ENCODE measurements at places on chromosomes 6 and 20. TPM values are rescaled to one million over a fixed set of nuclear protein-coding genes. Genes with fewer than 3 reads are reported as not detected.

- no peak overlapping the region for H3K4me3 ChIP-seq
- peaks cover 35% of the 10 kb centered on the region for H3K4me1 ChIP-seq
- no peaks in the 10 kb centered on the region for H3K36me3 ChIP-seq
- H3K27me3 ChIP-seq = no peaks in the 10 kb centered on the region
These were observed 742.8 kb downstream of the MAFB start for GRCh38 chr20:39946053-39946810.

The CLPSL2 gene
- not detected for total RNA-seq

- H3K4me1 ChIP-seq = peaks cover 22% of the 10 kb centered on the region
- H3K4me3 ChIP-seq = no peak overlapping the region
- no peak for DNase-seq
- no peaks in the 10 kb centered on the region for H3K36me3 ChIP-seq
- peaks cover 4% of the 10 kb centered on the region for H3K27me3 ChIP-seq
These were observed 91.3 kb upstream of the ADGRF1 start for GRCh38 chr6:47133230-47134000.

DNA sequence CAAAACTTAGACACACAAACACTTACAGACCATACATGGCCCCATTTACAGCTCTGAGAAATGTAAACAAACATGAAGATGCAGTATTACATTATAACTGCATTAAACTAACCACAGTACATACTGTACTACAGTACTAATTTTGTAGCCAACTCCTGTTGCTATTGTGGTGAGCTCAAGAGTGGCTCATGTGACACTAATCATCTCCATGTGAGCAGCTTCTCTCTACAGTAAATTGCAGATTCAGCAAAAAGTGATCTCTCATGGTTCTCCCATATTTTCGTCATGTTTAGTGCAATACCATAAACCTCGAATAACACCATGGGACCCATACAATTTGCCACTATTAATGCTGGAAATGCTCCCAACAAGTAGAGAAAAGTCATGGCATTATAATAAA lies 860.4 kb downstream of the EPHA7 start:
- H3K4me3 ChIP-seq = no peak overlapping the region
- DNase-seq = no peak
- no peaks in the 10 kb centered on the region for H3K27me3 ChIP-seq
- no peak overlapping the region for H3K27ac ChIP-seq
- H3K36me3 ChIP-seq = no peaks in the 10 kb centered on the region

GRCh38 chr6:26272171-26272637 lies 92.8 kb upstream of the BTN3A2 start:
- H3K27ac ChIP-seq = no peak overlapping the region
- peaks cover 35% of the 10 kb centered on the region for H3K4me1 ChIP-seq
- no peaks in the 10 kb centered on the region for H3K27me3 ChIP-seq

GRCh38 chr6:149940672-149940982 lies 1.2 kb upstream of the ULBP2 start:
- H3K27ac ChIP-seq = no peak overlapping the region
- peaks cover 25% of the 10 kb centered on the region for H3K4me1 ChIP-seq
- peak overlapping the region; percentile 42 for H3K4me3 ChIP-seq
- H3K36me3 ChIP-seq = no peaks in the 10 kb centered on the region
- DNase-seq = no peak
- peaks cover 48% of the 10 kb centered on the region for H3K27me3 ChIP-seq

The GRM1 gene
- total RNA-seq = not detected

The MACROD2 gene
- 2.5 TPM for total RNA-seq

- no peak for DNase-seq
- no peak overlapping the region for H3K4me3 ChIP-seq
- H3K36me3 ChIP-seq = peaks cover 12% of the 10 kb centered on the region
- no peak overlapping the region for H3K27ac ChIP-seq
These were observed 109.0 kb downstream of the RALGAPA2 start for GRCh38 chr20:20603339-20603990.

- peaks cover 2% of the 10 kb centered on the region for H3K36me3 ChIP-seq
- no peaks in the 10 kb centered on the region for H3K27me3 ChIP-seq
- DNase-seq = no peak
- H3K4me1 ChIP-seq = peaks cover 39% of the 10 kb centered on the region
- H3K27ac ChIP-seq = peak overlapping the region; percentile 80
- no peak overlapping the region for H3K4me3 ChIP-seq
These were observed 115.7 kb downstream of the PRIM2 start for GRCh38 chr6:57432919-57433684.

- H3K27me3 ChIP-seq = no peaks in the 10 kb centered on the region
- peaks cover 8% of the 10 kb centered on the region for H3K4me1 ChIP-seq
- DNase-seq = no peak
- no peak overlapping the region for H3K27ac ChIP-seq
- no peak overlapping the region for H3K4me3 ChIP-seq
These were observed 48.6 kb downstream of the CDH4 start for GRCh38 chr20:61300709-61301108.

The FRK gene
- total RNA-seq = 0.05 TPM

The IPCEF1 gene
- 0.31 TPM for total RNA-seq

- H3K27me3 ChIP-seq = peaks cover 63% of the 10 kb centered on the region
- H3K4me3 ChIP-seq = no peak overlapping the region
- H3K36me3 ChIP-seq = no peaks in the 10 kb centered on the region
- no peak overlapping the region for H3K27ac ChIP-seq
These were observed 16.3 kb upstream of the ARFGEF3 start for GRCh38 chr6:138145402-138145801.

DNA sequence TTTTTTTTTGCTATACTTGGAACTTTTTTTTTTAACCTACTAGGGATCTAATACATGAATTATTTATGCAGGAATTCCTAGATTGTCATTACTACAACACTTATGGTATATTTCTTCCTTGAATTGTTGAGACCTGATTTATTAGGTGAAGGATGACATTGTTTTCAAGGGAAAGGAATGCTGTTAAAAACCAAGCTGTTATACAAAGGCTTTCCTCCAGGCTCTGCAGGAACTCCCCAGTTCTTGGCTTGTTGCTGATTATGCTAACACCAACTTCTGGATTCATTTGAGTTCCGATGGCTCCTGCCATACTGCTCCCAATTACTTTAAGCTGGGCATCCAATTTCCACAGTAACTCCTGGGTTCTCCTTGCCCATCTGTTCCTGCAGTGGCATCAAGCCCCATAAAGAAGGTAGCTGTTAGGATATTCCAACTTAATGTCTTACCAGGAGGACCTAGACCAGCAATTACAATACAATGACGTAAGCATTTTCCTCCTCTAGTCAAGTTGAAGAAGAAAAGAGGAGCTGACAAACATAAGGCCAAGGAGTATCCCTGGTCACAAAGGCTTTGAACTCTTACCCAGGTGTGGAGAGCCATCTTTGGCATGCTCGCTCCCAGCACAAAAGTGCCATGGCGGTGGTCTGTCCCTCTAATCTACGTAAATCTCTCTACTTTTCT lies 215.9 kb upstream of the AGPAT4 start:
- H3K4me1 ChIP-seq = peaks cover 9% of the 10 kb centered on the region
- H3K27ac ChIP-seq = no peak overlapping the region
- no peak overlapping the region for H3K4me3 ChIP-seq
- DNase-seq = no peak
- H3K27me3 ChIP-seq = no peaks in the 10 kb centered on the region

DNA sequence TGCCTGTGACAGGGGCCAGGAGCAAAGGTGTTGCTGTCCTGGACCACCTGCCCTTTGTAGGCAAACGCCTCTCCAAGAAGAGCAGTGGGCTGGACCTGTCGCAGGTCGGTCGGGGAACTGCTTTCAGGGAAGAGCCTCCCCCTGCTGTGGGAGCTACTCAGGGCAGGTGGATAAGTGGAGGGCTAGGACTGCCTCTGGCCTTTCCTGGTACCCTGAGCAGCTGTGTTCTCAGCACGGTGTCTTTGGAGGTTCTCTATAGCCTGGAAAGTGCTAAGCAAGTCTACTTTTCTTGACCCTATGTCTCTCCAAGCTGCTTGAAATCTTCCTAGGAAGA lies 35.0 kb downstream of the BPIFB1 start:
- H3K4me1 ChIP-seq = no peaks in the 10 kb centered on the region
- no peak overlapping the region for H3K4me3 ChIP-seq
- DNase-seq = no peak
- no peak overlapping the region for H3K27ac ChIP-seq
- peaks cover 43% of the 10 kb centered on the region for H3K27me3 ChIP-seq

GRCh38 chr6:30565772-30566171 lies 5.5 kb upstream of the ABCF1 start:
- peaks cover 17% of the 10 kb centered on the region for H3K36me3 ChIP-seq
- H3K4me1 ChIP-seq = peaks cover 15% of the 10 kb centered on the region
- H3K4me3 ChIP-seq = no peak overlapping the region
- H3K27me3 ChIP-seq = no peaks in the 10 kb centered on the region
- H3K27ac ChIP-seq = no peak overlapping the region

The FAM83C gene
- not detected for total RNA-seq

The TLDC2 gene
- total RNA-seq = 0.26 TPM

DNA sequence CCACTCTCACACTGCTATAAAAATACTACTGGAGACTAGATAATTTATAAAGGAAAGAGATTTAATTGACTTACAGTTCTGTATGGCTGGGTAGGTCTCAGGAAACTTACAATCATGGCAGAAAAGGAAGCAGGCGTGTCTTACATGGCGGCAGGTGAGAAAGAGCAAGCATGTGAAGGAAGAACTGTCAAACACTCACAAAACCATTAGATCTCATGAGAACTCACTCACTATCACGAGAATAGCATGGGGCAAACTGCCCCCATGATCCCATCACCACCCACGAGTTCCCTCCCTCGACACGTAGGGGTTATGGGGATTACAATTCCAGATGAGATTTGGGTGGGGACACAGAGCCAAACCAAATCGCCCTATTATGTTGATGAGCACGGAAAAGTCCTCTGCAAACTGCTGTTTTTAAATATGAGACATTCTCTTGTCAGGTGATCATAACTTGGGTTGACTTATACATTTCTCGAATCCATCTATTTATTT lies 133.5 kb downstream of the AIG1 start:
- no peak for DNase-seq
- H3K27me3 ChIP-seq = no peaks in the 10 kb centered on the region
- H3K27ac ChIP-seq = no peak overlapping the region
- H3K36me3 ChIP-seq = peaks cover 9% of the 10 kb centered on the region
- H3K4me1 ChIP-seq = peaks cover 29% of the 10 kb centered on the region
- H3K4me3 ChIP-seq = no peak overlapping the region

GRCh38 chr6:143759666-143760065 lies 81.9 kb downstream of the PHACTR2 start:
- peak overlapping the region; percentile 68 for H3K27ac ChIP-seq
- H3K36me3 ChIP-seq = peaks cover 64% of the 10 kb centered on the region
- H3K27me3 ChIP-seq = no peaks in the 10 kb centered on the region
- DNase-seq = no peak
- no peak overlapping the region for H3K4me3 ChIP-seq

GRCh38 chr6:89574910-89575561 lies 63.5 kb downstream of the LYRM2 start:
- no peak overlapping the region for H3K27ac ChIP-seq
- DNase-seq = no peak
- no peaks in the 10 kb centered on the region for H3K27me3 ChIP-seq

GRCh38 chr20:56483970-56484369 lies 15.5 kb downstream of the RTF2 start:
- DNase-seq = no peak
- H3K27ac ChIP-seq = no peak overlapping the region
- no peaks in the 10 kb centered on the region for H3K4me1 ChIP-seq
- H3K36me3 ChIP-seq = peaks cover 53% of the 10 kb centered on the region

GRCh38 chr6:56814802-56815201 lies 140.1 kb upstream of the BEND6 start:
- H3K4me1 ChIP-seq = peaks cover 18% of the 10 kb centered on the region
- no peak overlapping the region for H3K27ac ChIP-seq
- H3K4me3 ChIP-seq = no peak overlapping the region
- no peaks in the 10 kb centered on the region for H3K27me3 ChIP-seq
- no peak for DNase-seq
- no peaks in the 10 kb centered on the region for H3K36me3 ChIP-seq

The HLA-DRA gene
- not detected for total RNA-seq

GRCh38 chr6:28978959-28979561 lies 26.1 kb downstream of the ZNF311 start:
- H3K4me3 ChIP-seq = no peak overlapping the region
- peaks cover 33% of the 10 kb centered on the region for H3K4me1 ChIP-seq
- no peak for DNase-seq
- H3K27me3 ChIP-seq = no peaks in the 10 kb centered on the region
- H3K36me3 ChIP-seq = no peaks in the 10 kb centered on the region
- H3K27ac ChIP-seq = no peak overlapping the region

The PCSK2 gene
- not detected for total RNA-seq

The APOM gene
- total RNA-seq = 4.0 TPM

The RNF144B gene
- total RNA-seq = 15.0 TPM

- DNase-seq = no peak
- H3K27ac ChIP-seq = no peak overlapping the region
- peaks cover 27% of the 10 kb centered on the region for H3K27me3 ChIP-seq
These were observed 34.3 kb downstream of the ADGRF1 start for GRCh38 chr6:47007657-47008396.

DNA sequence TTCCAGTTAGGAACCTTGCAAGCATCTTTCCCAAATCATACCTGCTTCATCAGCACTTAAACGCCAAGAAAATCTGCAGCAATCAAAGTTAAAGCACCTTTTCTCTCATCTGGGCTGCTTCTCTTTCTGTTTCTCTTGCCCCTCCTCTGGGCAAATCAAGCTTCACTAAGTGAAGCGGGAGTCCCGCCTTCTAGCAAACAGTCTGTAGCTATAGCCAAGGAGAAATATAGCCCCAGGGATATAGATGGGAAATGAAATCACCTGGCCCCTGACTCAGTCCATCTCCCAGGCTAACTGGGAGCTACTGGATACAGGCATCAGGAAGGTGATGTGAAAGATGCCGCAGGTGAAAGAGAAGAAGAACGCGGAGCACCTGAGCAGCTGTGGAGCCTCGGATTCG lies 481.9 kb downstream of the C6orf118 start:
- no peaks in the 10 kb centered on the region for H3K4me1 ChIP-seq
- no peaks in the 10 kb centered on the region for H3K36me3 ChIP-seq
- H3K27me3 ChIP-seq = no peaks in the 10 kb centered on the region
- no peak overlapping the region for H3K27ac ChIP-seq
- no peak overlapping the region for H3K4me3 ChIP-seq

The WFDC5 gene
- total RNA-seq = not detected

GRCh38 chr20:11755071-11755841 lies 162.4 kb upstream of the BTBD3 start:
- H3K4me3 ChIP-seq = no peak overlapping the region
- H3K27ac ChIP-seq = no peak overlapping the region
- H3K36me3 ChIP-seq = no peaks in the 10 kb centered on the region
- H3K27me3 ChIP-seq = no peaks in the 10 kb centered on the region
- no peaks in the 10 kb centered on the region for H3K4me1 ChIP-seq

The TINAG gene
- total RNA-seq = not detected

DNA sequence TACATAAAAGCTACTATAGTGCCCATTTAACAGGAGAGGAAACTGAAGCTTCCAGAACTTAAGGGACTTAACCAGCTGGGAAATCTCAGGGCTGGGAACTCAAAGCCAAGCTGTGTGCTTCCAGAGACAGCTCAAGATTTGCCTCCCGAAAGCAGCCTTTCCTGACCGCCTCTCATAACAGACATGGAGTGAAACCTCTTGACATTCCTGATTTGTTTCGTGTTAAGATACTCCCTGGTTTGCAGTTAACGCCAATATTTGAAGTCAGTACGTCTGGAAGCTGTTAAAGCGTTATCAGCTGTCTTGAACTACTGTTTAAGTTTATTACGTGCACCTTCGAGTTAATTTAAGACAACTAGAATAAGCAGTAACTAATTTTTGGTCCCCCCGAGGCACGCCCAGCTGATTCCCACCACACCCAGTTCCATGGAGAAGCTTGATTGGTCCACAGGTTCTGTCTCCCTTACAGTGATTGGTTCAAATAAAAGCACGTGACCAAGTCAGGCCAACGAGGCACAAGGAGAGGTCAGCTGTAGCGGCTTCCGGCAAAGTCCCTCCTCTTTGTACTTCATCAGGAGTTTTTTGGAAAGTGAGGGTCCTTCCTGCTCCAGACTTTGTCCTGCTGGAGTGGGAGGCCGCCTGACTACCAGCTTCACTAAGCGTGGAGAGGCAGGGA lies 8.9 kb upstream of the TCP11 start:
- H3K4me3 ChIP-seq = no peak overlapping the region
- no peaks in the 10 kb centered on the region for H3K27me3 ChIP-seq
- no peak for DNase-seq
- H3K36me3 ChIP-seq = no peaks in the 10 kb centered on the region
